ENCODE measurements at places on chromosomes 4 and X. TPM values are rescaled to one million over a fixed set of nuclear protein-coding genes. Genes with fewer than 3 reads are reported as not detected.

DNA sequence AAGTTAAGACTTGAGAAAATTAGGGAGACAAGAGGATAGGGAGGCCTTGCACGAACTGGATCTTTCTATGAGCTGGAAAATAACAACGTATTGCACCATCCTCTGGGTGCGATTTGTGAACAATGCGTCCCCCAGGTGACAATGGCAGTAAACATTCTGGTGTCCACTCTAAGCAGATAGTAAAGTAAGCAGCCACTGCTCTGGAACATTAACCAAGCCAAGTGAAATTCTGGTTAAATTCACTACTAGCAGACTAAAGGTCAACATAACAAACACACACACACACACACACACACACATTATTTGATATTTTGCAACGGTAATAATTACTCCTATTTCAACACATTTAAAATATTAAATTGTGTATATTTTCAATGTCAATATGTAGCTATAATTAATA, 242.2 kb upstream of the DCAF8L1 start:
- no peak overlapping the region for H3K27ac ChIP-seq
- no peak for DNase-seq
- no peaks in the 10 kb centered on the region for H3K36me3 ChIP-seq
- H3K27me3 ChIP-seq = no peaks in the 10 kb centered on the region
- no peak overlapping the region for H3K4me3 ChIP-seq

- no peaks in the 10 kb centered on the region for H3K27me3 ChIP-seq
- H3K4me3 ChIP-seq = no peak overlapping the region
- H3K27ac ChIP-seq = no peak overlapping the region
- no peaks in the 10 kb centered on the region for H3K4me1 ChIP-seq
- DNase-seq = no peak
Observed at GRCh38 chr4:80586716-80587115, 251.2 kb downstream of the CFAP299 start.

DNA sequence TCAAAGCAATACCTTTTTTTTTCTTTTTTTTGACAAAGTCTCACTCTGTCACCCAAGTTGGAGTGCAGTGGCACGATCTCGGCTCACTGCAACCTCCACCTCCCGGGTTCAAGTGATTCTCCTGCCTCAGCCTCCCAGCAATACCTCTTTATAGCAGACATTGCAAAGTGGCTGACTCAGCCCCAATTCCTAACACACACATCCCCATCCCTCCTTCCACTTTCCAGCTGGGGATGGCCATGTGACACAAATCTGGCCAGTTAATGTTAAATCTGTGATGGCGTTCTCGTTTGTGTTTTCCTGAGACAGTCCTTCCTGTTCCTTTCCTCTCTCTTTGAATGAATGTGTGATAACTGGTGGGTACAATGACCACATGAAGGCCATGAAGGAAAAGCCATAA, 276.2 kb upstream of the KLF3 start:
- peak overlapping the region; percentile 74 for H3K27ac ChIP-seq
- no peaks in the 10 kb centered on the region for H3K4me1 ChIP-seq
- no peaks in the 10 kb centered on the region for H3K36me3 ChIP-seq
- DNase-seq = no peak
- H3K27me3 ChIP-seq = no peaks in the 10 kb centered on the region

DNA sequence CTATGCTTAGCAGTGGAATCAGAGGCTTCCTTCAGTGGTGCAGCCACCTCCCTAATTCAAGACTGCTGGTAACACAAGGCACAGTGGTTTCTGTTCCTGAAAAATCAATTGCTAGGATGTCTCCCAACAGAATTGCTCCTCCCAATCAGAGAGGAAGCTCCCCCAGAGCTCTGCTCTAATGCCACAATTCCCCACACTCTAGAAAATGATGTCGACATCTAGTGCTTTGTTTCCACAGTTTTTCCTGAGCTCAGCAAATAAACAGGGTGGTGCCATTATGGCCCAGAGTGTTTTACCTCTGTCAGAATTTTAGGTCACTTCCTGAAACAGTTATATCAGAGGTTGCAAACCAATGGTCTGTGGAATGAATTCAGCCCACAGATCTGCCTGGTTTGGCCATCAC, 24.7 kb downstream of the TAB3 start:
- no peak overlapping the region for H3K27ac ChIP-seq
- DNase-seq = no peak
- H3K36me3 ChIP-seq = no peaks in the 10 kb centered on the region
- H3K27me3 ChIP-seq = no peaks in the 10 kb centered on the region

DNA sequence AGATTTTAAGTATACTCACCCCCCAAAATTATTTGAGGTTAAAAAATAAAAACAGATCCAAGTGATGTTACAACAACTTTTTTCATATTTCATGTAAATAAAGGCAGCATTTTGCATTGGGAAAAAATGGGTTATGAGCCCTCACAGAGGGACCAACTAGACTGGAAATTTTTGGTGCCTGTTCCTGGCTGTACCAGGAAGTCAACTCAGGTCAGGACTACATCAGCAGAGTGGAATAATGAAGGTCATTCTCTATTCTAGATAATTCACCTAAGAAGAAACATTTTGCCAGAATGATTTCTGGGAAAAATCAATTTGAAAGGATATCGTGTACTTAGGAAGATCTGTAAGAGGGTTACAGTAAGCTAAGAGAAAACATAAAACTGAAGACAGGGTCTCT, 66.8 kb downstream of the CORIN start:
- H3K4me1 ChIP-seq = no peaks in the 10 kb centered on the region
- DNase-seq = no peak
- no peaks in the 10 kb centered on the region for H3K27me3 ChIP-seq
- H3K36me3 ChIP-seq = no peaks in the 10 kb centered on the region
- H3K27ac ChIP-seq = no peak overlapping the region

DNA sequence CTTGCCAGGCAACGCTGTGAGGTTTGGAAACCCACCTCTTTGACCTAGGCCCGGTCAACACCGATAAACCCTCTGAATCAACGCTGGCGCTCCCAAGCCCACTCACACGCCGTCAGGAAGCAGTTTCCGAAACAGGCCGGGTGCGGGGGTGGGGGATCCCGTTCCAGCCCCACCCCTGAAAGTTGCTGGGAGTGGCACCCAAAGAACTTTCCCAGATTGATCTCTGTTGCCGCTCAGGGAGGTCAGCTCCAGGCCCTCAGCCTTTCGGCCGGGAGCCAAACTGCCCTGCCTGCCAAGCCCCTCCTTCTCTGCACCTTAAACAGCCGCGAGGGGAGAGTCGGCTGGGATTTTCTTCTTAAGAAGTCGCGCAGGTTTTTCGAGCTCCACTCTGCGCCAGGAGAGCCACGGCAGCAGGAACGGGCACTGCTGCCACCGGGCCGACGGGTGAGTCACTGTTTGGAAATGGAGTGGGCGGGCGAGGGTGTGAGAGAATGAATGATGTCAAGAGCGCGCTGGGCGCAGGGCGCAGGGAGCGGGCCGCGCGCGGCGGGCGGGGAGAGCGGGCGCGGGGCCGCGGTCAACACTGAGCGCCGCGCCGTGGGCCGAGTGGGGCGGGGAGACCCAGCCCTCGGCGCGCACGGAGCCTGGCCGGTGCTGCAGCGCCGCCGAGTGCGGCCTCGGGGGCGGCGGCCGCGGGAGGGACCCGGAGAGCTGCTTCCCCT, at the start of gene SGMS2:
Gene SGMS2 (plus strand): TSS at position 583 of the 722 bp plus-strand sequence. CDS start 70,622 bp downstream, outside the sequence.
- H3K4me1 ChIP-seq = peaks cover 34% of the 10 kb centered on the region
- H3K27ac ChIP-seq = peak within 1 kb of the TSS; percentile 96
- H3K36me3 ChIP-seq = no peaks in the 10 kb centered on the region
- peak within 1 kb of the TSS; percentile 74 for H3K4me3 ChIP-seq
- peak; percentile 90 for DNase-seq

GRCh38 chr4:123807187-123807586, 410.6 kb downstream of the SPRY1 start:
- H3K4me1 ChIP-seq = no peaks in the 10 kb centered on the region
- H3K36me3 ChIP-seq = no peaks in the 10 kb centered on the region
- H3K27me3 ChIP-seq = no peaks in the 10 kb centered on the region
- no peak for DNase-seq
- H3K27ac ChIP-seq = no peak overlapping the region

GRCh38 chr4:163966612-163967011, 472.1 kb downstream of the TMA16 start:
- no peak overlapping the region for H3K27ac ChIP-seq
- no peaks in the 10 kb centered on the region for H3K27me3 ChIP-seq
- no peaks in the 10 kb centered on the region for H3K4me1 ChIP-seq
- H3K4me3 ChIP-seq = no peak overlapping the region
- no peak for DNase-seq
- no peaks in the 10 kb centered on the region for H3K36me3 ChIP-seq

DNA sequence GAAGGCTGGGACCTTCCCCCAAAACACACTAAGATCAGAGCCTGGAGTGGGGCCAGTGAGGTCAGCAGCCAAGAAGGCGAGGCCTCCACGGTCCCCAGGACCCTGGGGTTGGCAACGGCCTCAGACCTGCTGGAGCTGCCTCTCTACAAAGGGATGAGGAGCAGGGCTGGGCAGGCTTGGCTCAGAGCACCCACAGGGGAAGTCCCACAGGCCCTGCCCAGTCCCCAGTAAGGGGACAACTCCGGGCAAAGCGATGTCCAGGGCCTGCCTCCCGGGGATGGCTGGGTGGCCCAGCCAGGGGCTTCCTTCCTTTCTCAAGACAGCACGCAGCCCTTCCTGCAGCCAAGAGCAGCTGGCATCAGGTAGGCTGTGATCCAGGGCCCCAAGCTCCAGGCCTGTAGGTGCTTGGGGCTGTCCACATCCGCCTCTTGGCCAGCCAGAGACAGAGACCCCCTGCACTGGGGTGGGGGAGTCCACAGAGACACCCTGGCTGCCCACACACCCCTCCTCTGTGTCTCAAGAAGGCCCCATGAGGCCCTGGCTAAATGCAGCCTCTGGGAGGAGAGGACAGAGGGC, 5.7 kb downstream of the MXD4 start:
- no peak overlapping the region for H3K4me3 ChIP-seq
- no peaks in the 10 kb centered on the region for H3K27me3 ChIP-seq
- H3K27ac ChIP-seq = peak overlapping the region; percentile 97
- H3K36me3 ChIP-seq = no peaks in the 10 kb centered on the region

DNA sequence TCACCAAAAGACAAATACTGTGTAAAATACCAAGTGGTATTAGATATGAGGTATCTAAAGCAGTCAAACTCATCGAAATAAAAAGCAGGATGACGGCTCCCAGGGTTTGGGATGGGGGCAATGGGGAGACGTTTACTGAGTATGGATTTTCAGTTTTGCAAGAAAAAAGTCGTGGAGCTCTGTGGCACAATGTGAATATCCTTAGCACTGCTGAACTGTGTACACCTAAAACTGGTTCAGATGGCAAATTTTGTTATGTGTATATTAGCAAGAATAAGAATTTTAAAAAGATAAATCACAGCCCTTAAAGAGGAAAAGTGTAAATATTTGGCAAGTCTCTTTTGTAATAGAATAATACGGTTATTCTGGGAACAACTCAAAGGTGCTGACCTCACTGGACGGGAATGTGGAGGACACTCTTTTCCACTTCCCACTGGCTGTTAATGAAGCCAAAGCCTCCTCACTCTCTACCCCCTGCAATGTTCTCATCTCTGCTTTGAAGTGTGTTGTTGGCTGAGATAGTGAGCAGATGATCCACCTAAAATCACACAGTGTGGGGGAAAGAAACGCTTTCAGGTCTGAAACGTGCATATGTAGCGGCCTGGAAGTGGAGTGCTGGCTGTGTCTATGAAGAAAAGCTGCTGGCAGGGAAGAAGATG, 49.2 kb downstream of the SEL1L3 start:
- H3K4me3 ChIP-seq = no peak overlapping the region
- no peaks in the 10 kb centered on the region for H3K4me1 ChIP-seq
- no peak for DNase-seq
- H3K27me3 ChIP-seq = no peaks in the 10 kb centered on the region
- H3K27ac ChIP-seq = no peak overlapping the region

MAGED4B gene
- 1.5 TPM for total RNA-seq

SPOCK3 gene
- total RNA-seq = 0.64 TPM

EFHC2 gene
- 1.6 TPM for total RNA-seq

FDCSP gene
- total RNA-seq = not detected

DMD gene
- total RNA-seq = 44.6 TPM

ZNF711 gene
- total RNA-seq = not detected

PABPC4L gene
- 0.32 TPM for total RNA-seq

SCML1 gene
- total RNA-seq = 9.7 TPM

PCDH7 gene
- total RNA-seq = 21.0 TPM
